ENCODE measurements at places on chromosomes 12 and 14.

DNA sequence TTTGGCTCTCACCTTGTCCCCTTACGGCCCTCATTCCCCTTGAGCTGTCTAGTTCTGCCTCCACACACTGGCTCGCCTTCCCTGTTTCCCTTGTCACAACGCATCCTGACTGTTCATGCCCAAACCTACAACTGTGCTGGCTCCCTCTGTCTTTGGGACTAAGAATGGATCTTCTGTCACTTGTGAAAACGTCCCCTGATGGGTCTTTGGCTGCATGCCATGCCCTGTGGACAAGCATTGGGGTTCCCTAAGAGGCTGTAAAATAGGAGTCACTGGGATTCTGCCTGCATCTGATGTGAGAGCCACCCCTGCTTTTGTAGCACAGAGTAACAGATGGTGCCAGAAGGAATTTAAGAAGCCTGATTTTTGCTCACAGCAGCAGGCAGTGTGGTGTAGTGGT lies 285.3 kb upstream of the CRY1 start:
- no peak for DNase-seq

- DNase-seq, result no peak
Observed at GRCh38 chr12:98332642-98333041, 182.7 kb upstream of the TMPO start.

- DNase-seq, result no peak
Observed at GRCh38 chr12:49864798-49865090, 21.8 kb upstream of the BCDIN3D start.

GRCh38 chr14:80117876-80118275 lies 93.4 kb downstream of the DIO2 start:
- DNase-seq, result no peak

GRCh38 chr12:13095266-13095995 lies 8.0 kb downstream of the GSG1 start:
- no peak for DNase-seq
